ENCODE measurements at places on chromosomes 3 and 15. TPM values are rescaled to one million over a fixed set of nuclear protein-coding genes. Genes with fewer than 3 reads are reported as not detected.

- no peak for ATAC-seq
Observed at GRCh38 chr3:100613721-100614390, 4.5 kb downstream of the ADGRG7 start.

NPRL2 gene
- total RNA-seq = 11.0 TPM

DNA sequence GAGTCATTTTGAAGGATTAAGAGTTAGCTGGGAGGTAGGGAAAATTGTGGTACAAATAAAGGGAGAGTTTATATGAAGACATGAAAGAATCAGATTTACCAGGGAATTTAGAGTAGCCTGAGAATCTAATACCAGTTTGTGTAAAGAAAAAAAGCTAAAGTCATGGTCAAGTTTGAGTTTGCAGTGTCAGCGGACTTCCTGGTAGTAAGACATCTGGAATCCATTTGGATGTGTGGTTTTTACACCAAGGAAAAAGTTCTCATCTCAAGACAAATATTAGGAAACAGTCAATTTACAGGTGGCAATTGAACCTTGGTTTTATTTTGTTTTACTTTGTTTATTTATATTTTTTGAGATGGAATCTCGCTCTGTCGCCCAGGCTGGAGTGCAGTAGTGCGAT, 1.5 kb upstream of the P2RY12 start:
- no peak for ATAC-seq

DNA sequence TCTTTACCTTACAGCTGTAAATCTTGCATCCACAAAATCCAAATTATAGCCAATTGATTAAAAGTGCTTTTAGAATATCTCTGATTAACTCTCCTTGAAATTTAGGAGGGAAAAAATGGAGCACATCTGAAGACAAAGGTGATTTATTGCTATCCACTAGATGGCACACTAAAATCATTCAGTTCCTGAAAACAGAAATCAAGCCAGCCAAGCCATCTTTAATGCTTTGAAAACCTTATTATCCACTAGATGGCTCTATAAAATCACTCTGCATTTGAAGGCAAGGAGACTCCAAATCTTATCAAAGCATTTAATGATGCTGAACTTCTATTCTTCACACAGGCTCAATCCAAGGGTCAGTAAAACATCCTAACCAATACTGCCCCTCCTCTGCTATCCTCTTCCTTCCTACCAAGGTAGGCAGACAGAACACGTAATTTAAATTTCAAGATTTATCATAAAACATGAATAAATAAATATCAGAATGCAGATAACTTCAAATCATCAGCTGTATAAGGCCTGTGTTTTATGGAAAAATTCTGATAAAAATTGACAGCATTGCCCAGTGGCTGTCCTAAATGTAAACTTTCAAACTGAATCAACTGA, 48.4 kb downstream of the GOLIM4 start:
- ATAC-seq = peak; percentile 94

GRCh38 chr3:188400494-188401243, 246.7 kb downstream of the LPP start:
- peak; percentile 32 for ATAC-seq

GOLGA8M gene
- 0.36 TPM for total RNA-seq

DNA sequence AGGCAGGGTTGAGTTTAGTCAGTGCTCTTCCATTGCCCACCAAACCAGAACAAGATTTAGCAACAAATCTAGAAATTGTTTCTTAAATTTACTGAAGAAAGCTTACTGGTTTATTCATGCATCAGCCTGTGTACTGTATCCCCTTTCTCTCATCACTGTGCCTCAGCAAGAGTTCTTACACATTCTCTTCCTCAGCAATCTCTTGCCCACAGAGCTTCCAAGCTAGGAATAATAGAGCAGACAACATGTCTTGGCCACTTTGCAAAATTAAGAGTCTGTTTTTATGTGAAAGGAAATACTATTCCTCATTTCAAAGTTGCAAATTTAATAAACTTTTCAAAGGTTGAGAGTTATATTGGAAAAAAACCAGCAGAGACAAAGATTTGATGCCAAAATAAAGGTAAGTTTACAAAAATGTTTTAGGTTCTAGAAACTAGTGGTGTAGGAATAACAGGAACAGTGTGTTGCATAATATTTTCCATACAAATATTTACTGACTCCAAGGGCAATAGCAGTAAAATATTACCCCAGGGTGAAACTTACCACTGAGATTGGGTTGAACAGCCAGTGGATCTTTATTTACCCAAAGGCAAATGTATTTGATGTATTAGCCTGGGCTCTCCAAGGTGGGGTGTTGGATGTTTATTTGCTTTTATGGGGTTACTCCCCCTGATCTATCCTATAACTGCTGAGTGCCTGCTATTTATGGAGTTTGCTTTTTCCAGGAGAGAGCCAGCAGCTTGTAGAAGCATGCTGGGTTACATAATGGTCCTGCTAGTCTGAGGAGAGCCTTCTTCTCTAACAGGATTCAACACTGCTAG, 276.7 kb downstream of the ADAMTSL3 start:
- no peak for ATAC-seq

- peak; percentile 34 for ATAC-seq
Observed at GRCh38 chr3:40104441-40104840, 205.1 kb upstream of the EIF1B start.

GRCh38 chr3:135853981-135854380, 111.5 kb upstream of the PPP2R3A start:
- no peak for ATAC-seq

- peak; percentile 92 for ATAC-seq
Observed at GRCh38 chr3:172522871-172523818, at the start of gene TNFSF10. Gene TNFSF10 (minus strand): TSS chr3:172523430. CDS start chr3:172523384, 46 bp downstream.

DNAH1 gene
- total RNA-seq = 1.6 TPM

RETNLB gene
- not detected for total RNA-seq

GRCh38 chr3:135992072-135992471, 26.5 kb downstream of the PPP2R3A start:
- peak; percentile 68 for ATAC-seq

DNA sequence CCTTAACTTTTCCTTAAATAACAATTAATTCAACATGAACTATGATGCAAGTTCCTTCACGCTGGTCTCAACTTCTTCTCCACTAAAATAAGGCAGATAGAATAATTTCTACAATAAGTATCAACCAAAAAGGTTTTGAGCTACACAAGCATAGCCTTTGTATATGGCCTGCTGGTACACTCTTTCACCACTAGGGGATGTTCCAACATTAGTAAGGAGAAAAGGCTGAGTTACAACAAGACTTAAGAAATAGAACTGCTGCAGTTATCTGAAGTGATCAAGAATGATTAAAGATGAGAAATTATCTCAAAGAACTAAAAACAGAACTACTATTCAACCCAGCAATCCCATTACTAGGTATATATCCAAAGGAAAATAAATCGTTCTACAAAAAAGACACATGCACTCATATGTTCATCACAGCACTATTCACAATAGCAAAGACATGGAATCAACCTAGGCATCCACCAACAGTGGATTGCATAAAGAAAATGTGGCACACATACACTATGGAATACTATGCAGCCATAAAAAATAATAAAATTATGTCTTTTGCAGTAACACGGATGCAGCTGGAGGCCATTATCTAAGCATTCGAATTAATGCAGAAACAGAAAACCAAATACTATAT, 14.4 kb downstream of the ATP13A3 start:
- ATAC-seq = peak; percentile 82

EHHADH gene
- total RNA-seq = 10.6 TPM

DNA sequence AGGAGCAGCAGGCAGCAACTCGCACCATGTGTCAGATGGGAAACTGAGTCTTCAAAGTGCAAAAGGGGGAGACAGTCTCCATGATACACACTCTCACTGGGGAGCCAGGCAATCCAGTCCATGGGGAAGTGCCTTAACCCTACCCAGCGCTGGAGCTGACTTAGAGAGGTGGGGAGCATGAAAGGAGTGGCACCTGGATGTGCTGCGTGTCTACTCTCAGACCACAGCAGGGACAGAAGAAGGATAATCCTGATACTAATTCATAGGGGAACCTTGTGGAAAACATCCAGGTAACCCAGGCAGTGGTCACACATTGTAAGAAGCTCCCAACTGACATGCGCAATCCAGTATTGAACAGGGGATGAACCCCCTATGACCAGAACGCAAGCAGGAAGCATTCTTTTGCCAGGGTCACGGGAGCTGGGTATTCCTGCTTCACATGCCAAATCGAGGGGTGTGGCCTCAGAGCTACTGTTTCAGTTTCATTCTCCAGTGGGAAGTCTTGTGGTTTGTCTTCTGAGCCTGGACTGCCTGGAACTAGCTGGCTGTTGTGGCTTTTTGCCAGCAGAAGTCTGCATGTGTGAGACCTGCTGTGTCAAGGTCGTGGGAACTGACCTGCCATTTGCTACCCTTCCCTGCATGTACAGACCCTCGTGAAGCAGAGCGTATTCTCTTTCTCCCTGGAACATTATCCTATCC, 367.6 kb upstream of the NDN start:
- ATAC-seq = no peak

GRCh38 chr3:24385012-24385615, 109.5 kb downstream of the THRB start:
- no peak for ATAC-seq

DNA sequence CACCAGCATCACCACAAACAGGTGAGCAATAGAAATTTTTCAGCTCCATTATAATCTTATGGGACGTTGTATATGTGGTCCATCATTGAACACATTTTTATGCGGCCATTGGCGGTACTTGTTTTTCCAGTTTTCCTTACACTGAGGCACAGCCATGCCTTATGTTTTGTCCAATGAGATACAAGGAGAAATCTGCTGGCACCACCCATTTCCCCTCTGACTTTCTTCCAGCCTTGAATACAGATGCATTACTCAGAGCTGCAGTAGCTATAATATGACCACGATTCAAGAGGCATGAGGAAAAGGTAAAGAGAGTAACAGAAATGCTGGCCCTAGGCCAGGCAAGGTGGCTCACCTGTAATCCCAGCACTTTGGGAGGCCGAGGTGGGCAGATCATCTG, 9.0 kb upstream of the PIK3R4 start:
- ATAC-seq = peak; percentile 99

DNA sequence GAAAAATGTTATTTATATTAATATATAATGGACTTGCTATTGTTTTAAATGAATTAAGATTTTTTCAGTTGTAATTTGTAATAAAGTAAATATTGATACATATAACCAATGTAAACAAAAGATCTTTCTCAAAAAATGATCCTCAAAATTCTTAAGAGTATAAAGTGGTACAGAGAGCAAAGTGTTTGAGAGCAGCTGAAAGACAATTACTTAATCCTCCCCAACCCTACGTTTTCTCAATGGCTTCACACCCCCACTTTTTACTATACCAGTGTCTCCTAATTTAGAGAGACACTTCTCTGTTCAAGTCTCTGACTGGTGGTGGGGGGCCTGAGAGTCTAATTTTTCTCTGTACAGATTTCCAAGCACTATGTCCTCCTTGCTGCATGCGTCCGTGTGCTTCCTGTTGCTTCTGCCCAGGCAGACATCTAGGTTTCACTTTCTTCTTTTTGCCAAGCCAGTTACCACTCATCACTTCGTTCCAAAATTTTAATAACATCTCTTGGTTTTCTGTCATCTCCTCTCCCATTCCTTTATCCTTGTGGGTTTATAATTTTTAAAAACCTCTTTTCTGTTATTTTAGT, 276.3 kb upstream of the DNAJC19 start:
- ATAC-seq = no peak

GRCh38 chr3:88444251-88444650, 294.5 kb downstream of the C3orf38 start:
- no peak for ATAC-seq

DNA sequence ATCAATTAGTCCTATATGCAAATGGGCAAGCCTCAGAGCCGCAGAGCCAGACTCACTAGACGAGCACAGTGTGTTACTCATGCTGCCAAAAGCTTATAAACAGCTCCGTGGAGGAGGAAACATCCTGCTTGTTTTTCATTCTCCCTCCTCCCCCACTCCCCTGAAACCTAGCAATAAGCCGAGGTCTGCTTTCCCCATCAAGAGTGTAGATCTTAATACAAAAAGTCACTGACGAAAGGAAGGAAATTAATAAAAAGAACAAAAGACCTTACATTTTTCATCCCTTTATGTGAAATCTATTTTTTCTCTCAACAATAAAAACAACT, 88.5 kb downstream of the XXYLT1 start:
- peak; percentile 67 for ATAC-seq

DNA sequence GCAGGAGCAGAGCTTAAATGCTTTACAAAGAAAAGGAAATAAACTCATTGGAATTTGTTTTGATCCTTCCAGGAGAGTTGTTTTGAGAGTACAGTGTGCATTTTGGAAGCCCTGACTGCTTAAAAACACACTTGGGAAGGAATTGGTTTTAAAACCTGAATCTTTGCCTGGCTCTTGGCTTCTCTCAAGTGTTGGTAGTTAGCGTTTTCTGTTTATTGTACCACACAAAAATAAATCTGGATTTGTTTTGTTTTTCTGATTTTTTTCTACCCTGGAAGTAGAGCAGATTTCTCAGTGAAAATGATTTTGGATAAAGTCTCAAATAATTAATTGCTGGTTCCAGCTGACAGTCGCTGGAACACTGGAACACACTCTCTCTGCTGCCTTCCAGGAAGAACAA, 90.6 kb downstream of the CHST2 start:
- ATAC-seq = no peak

RLBP1 gene
- not detected for total RNA-seq

SLC25A38 gene
- total RNA-seq = 8.6 TPM

GRCh38 chr15:80072285-80072994, 13.0 kb downstream of the ZFAND6 start:
- ATAC-seq = peak; percentile 99

ANKRD63 gene
- total RNA-seq = not detected

GRCh38 chr3:111284503-111285183, 213.0 kb downstream of the NECTIN3 start:
- ATAC-seq = no peak

GRCh38 chr3:186849374-186849975, 7.0 kb downstream of the ADIPOQ start:
- no peak for ATAC-seq

- peak; percentile 99 for ATAC-seq
Observed at GRCh38 chr3:9976721-9977709, 9.6 kb downstream of the EMC3 start.

DNA sequence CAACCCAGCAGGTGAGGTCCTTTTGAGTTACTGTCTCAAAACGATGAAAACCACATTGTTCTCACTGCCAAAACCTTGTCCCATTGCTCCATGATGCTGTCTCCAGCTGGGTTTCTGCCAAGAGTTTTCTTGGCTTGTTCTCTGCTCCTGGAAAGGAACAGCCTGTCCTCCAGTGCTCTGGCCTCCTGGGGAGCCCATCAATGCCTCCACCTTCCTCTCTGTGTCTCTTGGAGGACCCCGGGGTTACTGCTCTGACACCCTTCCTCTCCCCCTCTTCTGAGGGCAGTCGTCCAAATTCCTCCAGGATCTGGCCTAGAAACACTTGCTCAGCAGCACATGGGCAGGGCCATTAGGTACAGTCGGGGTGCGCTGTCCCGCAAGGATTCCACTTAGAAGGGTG, 63.9 kb upstream of the RGMA start:
- no peak for ATAC-seq

MYLK gene
- total RNA-seq = 16.6 TPM

DNA sequence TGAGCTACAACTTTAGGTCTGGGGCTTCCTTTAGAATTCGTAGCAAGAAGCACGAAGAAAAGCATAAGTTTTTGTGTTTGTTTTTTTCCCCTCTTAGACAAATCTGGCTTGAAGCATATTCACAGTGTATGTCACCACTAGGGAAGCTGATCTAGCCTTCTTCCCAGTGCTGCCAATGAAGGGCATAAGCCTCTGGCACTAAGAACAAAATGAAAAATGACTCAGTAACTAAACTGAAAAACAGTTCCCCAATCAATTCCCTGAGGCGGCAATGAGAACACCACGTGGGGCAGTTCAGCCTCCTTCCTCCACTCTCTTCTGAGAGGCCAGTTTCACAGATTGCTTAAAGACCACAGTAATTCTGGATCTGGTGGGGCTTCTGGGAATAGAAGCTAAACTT, 338.1 kb downstream of the GAP43 start:
- ATAC-seq = peak; percentile 62

GRCh38 chr3:131705558-131706051, 202.8 kb upstream of the MRPL3 start:
- ATAC-seq = no peak

All from esophagus mucosa (tissue), 1 donor.